ENCODE measurements at places on chromosomes 12 and 14.

DNA sequence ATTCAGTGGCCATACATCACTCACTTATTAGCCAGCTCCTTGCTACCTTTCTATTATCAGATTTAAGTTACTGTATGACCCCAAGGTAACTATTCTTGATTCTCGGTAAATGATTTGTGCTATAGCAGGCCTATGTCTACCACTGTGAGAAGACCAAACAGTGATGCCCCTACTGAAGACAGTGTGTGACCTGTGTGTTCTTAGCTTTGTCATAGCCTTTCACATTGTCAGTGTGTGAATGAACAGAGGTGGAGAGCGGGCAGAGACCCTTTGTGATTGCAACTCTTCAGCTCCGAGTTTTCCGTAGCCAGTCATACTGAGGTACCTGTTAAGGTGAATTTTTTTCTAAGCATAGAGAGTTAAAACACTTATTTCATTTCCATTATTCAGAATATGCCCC is 294.0 kb downstream of the LRFN5 start:
- no peak for DNase-seq

DNA sequence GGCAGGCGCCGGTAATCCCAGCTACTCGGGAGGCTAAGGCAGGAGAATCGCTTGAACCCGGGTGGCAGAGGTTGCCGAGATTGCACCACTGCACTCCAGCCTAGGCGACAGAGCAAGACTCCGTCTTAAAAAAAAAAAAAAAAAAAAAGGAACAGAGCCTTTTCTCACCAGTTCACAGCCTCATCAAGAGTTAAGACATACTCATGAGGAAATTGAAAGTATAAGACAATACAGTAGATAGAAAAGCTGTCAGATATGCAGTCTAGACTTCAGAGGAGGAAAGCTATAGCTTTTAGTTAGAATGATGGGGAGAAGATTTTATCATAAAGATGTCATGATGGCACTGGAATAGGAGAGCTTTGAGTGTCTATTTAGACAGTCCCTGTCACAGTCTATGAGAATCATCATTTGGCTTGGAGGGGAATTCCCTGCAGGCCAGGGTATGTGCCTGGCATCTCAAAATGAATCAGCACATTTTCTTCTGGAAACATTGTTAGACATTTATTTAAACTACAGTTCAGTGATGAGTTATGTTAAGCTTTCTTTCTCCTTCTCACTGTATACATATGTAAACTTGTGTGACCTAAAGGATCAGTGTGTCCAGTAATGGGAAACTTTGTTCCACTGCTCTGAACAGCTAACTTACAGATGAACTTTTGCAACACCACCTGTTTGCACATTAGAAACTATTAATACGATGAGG is 2.9 kb upstream of the RAB35 start:
- DNase-seq, result no peak

DNA sequence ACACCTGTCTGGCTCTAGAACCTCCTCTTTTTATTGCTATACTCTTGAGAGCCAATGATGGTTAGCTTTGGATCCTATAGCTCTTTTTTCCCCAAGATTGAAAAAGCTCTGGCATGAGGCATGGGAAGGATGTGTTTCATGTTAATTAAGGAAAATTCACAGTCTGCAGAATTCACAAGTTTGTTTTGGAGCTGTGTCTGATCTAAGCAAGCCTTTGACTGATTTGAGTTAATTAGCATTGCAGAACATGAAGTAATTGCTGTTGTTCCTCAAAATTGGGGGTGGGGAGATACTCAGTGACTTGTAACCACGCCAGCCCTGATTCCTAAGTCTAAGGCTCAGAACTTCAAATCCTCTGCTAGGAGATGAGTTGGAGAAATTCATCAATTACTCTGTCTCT is 205.0 kb downstream of the SUDS3 start:
- no peak for DNase-seq

GRCh38 chr14:21408147-21408546 is 24.3 kb upstream of the SUPT16H start:
- no peak for DNase-seq

GRCh38 chr14:70189456-70190077 is 816 bp upstream of the SLC8A3 start:
- peak; percentile 52 for DNase-seq

GRCh38 chr12:7142809-7143465 is 12.8 kb downstream of the CLSTN3 start:
- DNase-seq, result no peak

DNA sequence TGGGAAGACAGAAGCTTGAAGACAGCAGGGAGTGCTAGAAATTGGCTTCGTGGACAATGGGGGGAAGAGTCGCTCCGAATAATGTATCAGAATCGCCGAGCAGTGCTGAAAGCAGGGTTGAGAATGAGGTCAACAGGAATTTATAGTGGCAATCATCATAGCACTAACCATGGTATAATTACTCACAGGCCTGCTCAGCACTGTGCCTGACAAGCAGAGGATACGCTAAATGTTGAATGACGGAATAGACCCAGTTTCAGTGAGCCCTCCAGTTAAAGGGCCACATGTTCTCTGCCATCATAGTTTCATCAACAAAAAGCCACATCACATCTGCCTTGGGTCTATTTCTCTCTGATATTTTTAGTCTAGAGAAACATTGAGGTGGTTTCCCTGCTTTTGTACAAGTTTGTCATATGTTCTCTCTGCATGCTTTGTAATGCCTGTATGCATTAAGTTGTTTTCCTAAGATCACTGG is 130.3 kb upstream of the EGLN3 start:
- DNase-seq, result no peak

GRCh38 chr12:125336246-125336645 is 271.0 kb downstream of the AACS start:
- DNase-seq, result no peak

DNA sequence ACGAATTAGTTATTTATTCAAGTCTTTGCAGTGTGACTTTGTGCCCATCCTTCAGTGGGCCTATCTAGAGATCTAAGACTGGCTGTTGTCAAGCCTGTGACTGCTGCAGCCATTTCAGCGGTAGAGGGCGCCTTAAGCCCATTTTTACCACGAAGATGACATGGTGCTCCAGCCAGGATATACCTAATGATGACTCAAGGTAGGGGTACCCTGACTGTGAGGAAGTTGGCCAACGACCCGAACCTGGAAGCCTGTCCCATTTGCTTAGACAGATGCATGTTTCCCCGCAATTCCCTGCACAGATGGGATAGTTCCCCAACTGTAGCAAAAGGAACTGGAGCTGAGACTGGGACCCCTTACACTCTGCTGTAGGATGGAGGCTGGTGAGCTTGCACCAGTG is 41.3 kb downstream of the RAB3IP start:
- peak; percentile 28 for DNase-seq

GRCh38 chr12:44570036-44570583 is 306.0 kb downstream of the NELL2 start:
- DNase-seq, result no peak
